ENCODE measurements at places on chromosomes 6 and 20.
A peak's percentile ranks its signal among the peaks of the same experiment; 100 is the strongest.

GRCh38 chr6:2767657-2768524 lies 2.7 kb downstream of the WRNIP1 start:
- peak; percentile 8 for DNase-seq

- DNase-seq, result no peak
Observed at GRCh38 chr6:139862311-139862710, 487.9 kb upstream of the CITED2 start.

DNA sequence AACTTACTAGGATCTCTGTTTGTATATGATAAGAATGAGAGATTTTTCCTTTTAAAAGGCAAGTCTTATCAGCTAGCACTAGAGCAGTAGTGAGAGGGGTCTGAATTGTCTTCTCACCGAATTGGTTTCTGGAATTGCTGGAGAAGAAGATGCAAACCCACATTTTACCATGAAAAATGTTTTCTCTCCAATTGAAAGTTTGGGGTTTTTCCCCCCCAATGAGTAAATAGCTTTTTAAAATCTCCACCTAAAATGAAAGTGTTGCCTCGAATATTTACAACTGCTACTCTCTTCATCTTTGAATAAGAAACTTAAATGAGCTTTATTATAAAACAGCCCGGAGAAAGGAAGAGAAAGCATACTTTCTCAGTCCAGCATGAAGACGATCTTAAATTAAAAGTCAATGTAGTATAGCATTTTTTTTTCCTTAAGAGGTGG lies 1.8 kb downstream of the TCF21 start:
- DNase-seq, result no peak

DNA sequence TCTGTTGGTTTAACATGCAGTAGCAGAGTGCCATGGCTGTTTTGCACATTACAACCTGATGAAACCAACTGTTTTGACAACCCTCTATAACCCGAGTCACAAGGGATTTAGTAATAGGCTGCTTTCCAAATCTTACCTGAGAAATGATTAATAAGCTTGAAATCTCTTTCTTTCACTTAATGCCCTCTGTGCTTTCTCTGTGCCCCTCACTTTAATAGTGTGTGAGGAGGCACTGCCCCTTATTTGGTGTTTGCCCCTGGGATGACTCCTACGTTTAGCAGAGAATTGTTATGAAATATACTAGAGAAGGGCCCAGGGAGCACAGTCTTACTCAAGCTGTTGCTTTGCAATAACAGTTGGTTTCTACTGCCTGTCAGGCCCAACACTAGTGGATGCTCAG lies 31.0 kb upstream of the PTCHD4 start:
- DNase-seq, result no peak

DNA sequence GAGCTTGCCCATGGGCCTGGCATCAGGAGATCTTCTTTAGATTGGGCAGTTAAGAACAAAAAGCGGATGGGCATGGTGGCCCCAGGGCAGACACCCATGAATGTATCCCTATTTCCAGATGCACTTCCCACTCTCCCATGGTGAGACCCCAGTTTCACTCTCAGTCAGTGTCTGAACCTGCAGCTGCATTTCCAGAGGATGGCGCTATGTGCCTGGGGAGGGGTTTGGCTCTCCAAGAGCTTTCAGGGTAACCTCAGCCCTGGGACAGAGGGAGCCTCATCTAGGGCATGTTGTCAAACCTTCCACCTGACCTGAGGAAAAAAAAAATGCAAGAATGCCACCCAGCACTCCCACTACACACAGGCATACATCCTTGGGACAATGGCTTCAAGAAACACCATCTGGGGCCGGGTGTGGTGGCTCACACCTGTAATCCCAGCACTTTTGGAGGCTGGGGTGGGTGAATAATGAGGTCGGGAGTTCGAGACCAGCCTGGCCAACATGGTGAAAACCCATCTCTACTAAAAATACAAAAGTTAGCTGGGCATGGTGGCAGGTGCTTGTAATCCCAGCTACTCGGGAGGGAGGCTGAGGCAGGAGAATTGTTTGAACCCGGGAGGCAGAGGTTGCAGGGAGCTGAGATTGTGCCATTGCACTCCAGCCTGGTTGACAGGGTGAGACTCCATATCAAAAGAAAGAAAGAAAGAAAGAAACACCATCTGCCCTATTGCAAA lies 1.9 kb downstream of the CST9L start:
- DNase-seq, result no peak

- no peak for DNase-seq
Observed at GRCh38 chr6:158414851-158415262, 102.6 kb downstream of the TULP4 start.

GRCh38 chr6:26473429-26473757 lies 15.6 kb downstream of the BTN2A1 start:
- DNase-seq, result no peak

DNA sequence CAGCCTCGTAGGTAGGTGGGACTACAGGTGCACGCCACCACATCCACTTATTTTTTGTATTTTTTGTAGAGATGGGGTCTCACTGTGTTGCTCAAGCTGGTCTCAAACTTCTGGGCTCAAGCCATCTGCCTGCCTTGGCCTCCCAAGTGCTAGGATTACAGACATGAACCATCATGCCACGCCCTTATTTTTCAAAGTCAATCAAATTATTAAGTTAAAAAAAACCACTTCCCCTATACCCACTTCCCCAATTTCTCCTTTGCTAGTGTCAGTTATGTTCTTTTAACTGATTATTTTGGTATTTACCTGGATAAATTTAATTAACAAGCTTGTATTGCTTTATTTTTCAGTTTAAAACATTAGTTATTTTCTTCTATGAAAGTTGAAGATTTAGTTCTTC lies 49.6 kb downstream of the RIOK1 start:
- no peak for DNase-seq

DNA sequence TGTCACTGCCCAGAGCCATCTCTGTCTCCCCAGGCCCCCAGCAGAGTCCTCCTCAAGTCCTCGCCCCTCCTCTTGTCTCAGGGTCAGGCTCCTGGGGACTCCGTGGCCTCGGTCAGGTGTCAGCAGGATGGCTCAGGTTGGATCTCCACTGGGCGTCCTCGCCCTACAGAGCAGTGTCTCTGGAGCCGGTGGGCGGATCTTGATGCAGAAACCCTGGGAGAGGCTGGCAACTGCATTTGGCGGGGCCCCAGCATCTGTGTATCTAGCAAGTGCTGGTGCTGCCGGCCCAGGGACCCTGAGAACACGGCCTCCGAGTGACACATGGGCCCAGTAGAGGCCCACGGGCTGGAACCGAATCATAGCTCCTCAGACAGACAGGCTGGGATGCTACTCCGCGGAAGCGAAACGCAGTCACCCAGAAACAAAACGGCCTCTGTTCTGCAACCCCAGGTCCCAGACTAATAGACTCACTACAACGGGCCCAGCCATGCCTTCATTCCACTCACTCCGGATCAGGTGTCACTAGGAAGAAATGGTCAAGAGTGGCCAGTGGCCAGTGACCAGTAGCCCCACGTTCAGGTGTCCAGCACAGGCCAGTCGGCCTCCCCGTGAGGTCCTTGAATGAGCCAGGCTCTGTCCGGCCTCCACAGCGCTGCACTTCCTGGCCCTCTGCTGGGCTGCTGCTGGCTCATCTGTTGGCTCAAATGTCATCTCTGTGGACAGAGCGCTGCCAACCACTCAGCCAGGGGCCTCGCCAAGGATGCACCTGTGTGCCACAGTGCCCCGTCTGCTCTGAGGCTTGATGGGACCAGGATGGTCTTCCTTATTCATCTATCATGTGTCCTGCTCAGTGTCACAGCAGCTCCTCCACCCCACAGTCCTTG lies 12.6 kb upstream of the FRMD1 start:
- DNase-seq, result no peak

DNA sequence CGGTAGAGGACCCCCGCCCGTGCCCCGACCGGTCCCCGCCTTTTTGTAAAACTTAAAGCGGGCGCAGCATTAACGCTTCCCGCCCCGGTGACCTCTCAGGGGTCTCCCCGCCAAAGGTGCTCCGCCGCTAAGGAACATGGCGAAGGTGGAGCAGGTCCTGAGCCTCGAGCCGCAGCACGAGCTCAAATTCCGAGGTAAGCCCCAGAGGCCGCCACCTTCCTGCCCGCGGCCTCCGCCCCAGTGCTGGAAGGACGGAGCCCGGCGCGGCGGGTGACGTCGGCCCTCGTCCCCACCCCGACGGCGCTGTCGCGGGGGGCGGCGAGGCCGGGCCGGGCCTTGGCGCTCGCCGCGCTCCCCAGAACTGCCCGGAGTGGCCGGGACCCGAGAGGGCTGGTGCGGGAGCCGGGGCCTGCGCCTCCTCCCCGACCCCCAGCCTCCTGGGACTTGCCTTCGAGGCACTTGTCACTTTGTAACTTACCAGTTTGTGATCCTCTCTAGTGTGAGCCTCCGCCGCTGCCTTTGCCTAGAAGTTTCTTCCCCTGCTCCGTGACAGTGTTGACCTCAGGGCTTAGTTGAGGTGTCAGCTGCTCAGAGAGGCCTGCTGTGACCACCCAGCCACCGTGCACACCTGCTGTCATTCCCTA lies 417 bp downstream of the VAPB start:
- DNase-seq, result peak; percentile 62

Measured in retina (tissue), 1 donor.